ENCODE measurements at places on chromosomes 2 and 18.

DNA sequence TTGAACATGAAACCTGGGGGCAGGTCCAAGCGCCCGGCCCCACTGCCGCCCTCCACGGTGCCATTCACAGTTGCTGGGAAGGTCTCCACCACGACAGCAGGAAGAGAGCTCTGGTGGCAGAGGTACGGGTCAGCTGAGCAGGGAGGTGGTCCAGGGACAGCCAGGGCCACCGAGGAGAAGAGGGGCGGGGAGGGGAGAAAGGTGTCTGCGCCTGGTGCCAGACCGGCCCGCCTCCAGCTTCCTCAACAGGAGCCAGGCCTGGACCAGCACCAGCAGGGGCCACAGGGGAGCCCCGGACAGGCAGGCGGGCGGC lies 56.2 kb downstream of the BIN1 start:
- no peak for DNase-seq

GRCh38 chr2:40283111-40283909 lies 168.6 kb downstream of the SLC8A1 start:
- DNase-seq, result no peak

DNA sequence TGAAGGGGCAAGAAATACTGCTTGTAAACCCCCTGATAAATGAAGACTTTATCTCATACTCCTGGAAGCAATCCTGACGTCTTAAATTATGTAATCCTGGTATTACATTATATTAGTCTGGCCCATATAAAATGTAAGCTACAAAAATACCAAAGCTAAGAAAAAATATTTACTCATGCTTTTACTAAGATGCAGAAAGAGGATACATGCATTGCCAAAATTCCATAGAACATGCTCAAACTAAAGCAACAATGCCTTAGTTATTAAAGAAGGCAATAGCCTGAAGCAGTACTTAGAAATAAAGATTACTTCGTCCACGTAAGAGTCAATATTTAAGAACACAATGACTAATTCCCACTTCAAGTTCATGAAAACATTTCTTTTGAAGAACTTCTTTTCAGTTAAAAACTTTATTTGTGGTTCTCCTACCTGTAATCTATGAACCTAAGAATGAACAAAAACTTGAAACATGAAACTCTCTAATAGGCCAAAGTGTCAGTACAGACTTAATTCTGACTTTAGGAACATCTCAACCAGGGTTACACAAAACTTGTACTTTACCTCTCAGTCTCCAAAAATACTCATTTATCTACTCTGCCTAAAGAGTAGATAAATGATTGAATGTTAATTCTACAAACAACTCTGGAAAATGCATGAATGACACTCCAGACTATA lies 117.3 kb downstream of the THADA start:
- DNase-seq, result no peak

DNA sequence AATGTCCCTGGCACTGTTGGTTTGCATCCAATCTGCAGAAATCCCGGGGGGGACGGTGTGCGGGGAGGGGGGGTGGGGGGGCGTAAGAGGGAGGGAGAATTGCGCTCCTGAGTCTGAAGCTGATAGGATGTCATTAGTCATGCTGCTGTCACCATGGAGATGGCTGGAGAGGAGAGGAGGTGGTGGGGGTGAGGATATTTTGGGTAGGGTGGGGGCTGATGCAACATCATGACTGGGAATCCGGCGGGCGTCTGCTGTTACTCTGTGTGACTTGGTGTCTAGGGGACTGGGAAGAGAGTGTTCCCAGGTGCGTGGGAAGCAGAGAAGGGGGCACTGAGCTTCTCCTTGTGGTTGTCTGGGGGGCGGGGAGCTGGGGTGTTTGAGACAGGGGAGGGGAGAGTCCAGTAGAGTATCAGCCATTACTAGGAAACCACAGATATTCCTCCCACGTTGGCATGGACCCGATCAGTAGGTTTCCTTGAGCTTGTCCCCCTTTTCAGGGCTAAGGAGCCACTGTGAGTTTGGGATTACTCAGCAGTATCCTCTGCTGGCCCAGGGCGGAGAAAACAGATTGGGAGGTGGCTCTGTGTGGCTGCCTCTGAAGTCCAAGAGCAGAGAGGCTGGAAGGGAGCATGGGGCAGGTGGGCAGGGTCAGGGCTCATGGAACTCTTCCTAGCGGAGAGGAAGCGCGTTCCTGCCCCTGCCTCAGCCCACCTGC lies 18.9 kb downstream of the TET3 start:
- peak; percentile 21 for DNase-seq

GRCh38 chr2:233111427-233111826 lies 51.3 kb downstream of the INPP5D start:
- no peak for DNase-seq

- no peak for DNase-seq
These were observed 342 bp downstream of the CYB5A start for GRCh38 chr18:74291472-74291770.

DNA sequence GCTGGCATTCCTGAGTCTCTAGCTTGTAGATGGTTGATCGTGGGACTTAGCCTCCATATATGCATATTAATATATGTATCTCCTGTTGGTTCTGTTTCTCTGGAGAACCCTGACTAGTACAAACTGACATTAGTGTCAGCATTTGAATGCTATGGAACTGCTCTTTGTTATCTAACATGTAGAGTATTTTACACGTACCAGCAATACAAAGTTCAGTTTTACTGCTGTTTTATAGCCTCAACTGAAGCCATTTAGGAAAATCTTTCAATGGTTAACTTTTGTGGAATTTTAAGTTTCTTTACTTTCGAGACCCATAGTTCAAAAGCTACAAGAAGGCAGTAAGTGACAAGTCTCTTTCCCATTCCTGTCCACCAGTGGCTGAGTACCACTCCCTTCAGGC lies 418.4 kb downstream of the NUP35 start:
- no peak for DNase-seq

DNA sequence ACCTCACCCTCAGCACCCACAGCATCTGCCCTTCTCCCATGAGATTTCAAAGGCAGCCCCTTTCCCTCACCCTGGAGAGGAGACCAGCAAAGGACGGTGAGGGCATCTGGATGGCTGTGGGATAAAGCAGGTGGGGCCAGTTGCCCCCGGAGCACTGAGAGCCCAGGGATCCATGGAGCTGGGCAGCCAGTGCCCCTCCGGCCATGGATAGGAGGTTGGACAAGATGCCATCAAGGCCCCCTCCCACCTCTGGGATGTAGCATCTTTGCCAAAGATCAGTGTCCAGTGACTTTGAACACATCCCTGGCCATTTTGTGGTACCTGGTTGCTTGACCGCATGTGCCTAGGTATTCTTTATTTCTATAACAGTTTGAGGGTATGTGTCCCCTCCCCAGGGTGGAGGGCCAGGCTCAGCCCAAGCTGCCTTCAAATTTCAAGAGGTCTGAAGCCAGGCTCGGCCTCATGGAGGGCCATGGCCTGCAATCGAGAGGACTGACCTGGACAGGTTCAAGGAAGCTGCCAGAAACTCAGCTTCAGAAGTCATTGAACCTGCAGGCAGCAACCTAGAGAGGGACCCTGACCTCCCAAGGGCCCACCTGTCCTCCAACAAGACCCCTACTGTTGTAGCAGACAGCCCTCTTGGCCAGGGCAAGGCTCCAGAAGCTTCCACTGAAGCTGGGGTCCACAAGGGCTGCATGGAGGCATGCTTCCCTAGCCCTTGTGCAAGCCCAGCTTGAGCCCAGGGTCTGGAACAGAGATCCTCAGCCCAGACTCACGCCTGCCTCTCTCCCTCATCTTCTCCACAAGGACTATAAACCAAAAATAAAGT lies 55.5 kb upstream of the BIN1 start:
- DNase-seq, result no peak

DNA sequence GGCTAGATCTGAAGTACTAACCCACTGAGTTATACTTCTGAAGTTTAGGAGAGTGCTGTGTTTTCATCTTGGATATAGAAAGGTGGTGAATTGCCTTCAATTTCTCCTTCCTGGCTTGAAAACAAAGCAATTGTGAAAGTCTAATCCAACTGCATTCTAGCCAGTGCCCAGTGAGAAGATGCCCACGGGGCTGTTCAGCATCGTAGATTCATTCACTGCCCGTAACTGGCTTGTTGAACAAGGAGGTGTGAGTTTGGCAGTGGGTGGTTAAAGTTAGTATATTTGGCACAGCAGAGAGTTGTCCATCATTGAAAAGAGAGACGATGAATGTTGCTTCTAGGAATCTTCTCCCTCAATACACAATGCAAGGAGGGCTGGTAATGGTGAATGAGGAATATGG lies 82.3 kb upstream of the RND3 start:
- no peak for DNase-seq

DNA sequence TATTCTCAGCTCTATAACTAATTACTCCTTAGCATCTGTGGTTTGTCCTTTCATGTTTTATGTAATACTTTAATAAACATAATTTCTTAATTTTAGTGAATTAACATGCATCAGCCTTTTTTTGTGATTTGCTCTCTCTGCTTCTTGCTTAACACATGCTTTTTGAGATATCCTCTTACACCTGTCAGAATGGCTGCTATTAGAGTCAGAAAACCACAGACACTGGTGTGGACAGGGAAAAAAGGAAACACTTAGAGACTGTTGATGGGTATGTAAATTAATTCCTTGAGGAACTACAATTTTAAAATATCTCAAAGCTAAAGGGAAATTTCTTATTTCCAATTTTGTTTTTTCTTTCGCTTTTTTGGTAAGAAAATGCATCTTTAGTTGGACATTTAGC lies 549.0 kb downstream of the ZNF804A start:
- DNase-seq, result no peak

- peak; percentile 38 for DNase-seq
These were observed at the start of gene AOX1 for GRCh38 chr2:200585730-200586643. TSS of gene AOX1 (plus strand) at chr2:200586014. CDS start at chr2:200586109, 95 bp downstream.

GRCh38 chr2:176111309-176111663 lies 4.2 kb downstream of the HOXD11 start:
- DNase-seq, result peak; percentile 54

- no peak for DNase-seq
These were observed 259.2 kb downstream of the CELF4 start for GRCh38 chr18:37306432-37306831.

DNA sequence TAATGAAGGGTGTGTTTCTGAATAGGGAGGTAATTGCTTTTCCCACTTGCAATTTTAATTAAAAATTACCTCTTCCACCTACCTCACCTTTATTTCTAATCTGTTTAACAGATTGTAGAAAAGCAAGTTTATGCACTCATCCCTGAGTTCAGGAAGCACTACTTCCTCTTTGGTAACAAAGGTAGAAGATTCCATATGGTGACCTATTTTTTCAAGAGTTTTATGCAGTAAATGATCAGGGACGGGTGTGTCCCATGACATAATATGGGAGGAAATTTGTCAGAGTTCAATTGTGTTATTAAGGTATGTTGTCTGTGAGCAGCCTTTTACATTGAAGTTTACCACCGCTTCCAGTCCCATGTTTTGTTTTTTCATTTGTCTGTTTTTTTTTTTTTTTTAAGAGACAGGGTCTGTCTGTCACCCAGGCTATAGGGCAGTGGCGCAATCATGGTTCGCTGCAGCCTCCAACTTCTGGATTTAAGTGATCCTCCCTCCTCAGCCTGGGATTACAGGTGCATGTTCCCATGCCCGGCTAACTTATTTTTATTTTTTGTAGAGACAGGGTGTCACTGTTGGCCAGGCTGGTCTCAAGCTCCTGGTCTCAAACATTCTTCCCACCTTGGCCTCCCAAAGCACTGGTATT lies 68.2 kb downstream of the ASAP2 start:
- DNase-seq, result no peak

- no peak for DNase-seq
These were observed 273.7 kb upstream of the PIK3C3 start for GRCh38 chr18:41681138-41681880.

GRCh38 chr2:72159211-72159993 lies 11.7 kb upstream of the CYP26B1 start:
- no peak for DNase-seq

- DNase-seq, result no peak
These were observed 279.8 kb downstream of the CELF4 start for GRCh38 chr18:37285825-37286224.

- DNase-seq, result no peak
These were observed 7.1 kb downstream of the IL1RL1 start for GRCh38 chr2:102318437-102318836.

DNA sequence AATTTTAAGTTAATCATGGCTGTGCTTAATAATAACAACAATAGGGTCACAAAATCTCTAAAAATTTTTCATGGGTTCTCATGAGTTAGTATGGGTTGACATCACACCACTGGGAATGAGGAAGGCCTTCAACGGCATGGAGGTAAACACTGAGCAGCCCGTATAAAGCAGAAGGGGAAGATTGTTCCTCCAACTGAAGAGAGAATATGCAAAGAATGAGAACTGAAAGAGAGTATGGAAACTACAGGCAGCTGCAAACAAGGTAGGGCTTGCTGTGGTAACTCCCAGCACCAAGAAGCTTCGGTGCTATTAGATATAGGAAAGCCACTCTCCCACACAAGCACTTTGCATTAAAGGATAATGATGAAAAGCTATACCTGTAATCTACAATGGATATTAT lies 1242.3 kb upstream of the CELF4 start:
- DNase-seq, result no peak

DNA sequence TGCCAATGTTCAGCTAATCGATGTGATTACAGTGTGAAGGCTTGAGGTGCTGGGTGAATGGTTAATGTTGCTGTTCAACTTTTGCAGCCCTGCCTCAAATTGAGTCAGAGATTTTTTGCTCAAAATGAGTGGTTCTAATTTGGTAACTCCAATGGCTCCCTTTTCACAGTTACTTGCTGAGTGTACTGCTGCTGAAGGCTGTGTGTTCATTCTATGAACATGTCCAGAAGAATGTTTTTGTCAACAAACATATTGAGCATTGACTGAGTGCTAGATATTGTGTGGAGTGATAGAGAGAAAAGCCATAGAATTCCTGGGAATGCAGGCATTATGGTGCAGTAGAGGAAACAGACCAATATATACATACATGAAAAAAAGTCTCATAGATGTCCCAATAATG lies 39.0 kb upstream of the TCF4 start:
- DNase-seq, result no peak

DNA sequence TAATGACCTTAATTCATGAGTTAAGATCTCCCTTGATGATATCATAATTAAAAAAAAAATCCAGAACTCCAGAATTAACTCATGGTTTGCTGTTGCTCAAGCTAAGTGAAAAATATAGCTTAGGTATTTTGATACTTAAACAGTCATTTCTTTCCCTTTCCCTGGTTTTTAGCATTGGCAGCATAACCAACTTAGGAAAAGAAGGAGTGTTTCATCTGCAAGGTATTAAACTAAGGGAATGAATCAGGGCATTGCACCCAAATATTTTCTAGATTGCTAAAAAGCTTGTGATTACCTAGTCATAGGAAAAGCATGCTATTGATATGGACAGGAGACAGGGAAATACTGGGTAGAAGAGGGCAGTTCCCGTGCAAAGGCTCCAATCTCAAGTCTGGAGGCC lies 207.2 kb downstream of the LRP1B start:
- DNase-seq, result no peak

- DNase-seq, result no peak
These were observed 3.5 kb upstream of the APOB start for GRCh38 chr2:21047141-21048009.

GRCh38 chr2:8595811-8596600 lies 85.8 kb upstream of the ID2 start:
- DNase-seq, result no peak

DNA sequence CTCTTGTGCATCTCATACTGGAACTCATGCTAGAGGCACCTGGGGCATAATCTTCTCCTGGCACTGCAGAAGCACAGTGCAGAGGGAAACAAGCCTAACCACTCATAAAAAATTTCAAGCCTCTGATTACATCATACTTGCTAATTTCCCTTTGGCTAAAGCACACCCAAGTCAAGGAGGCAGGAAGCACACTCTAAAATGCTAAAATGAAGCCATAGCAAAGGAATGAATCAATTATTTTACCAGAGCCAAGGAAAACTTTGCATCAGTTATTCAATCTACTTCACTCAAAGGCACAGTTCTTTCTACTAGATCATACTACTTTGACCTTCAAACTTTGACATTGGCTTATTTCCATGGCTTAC lies 79.6 kb upstream of the SPOPL start:
- DNase-seq, result no peak

Data from activated CD8-positive, alpha-beta T cell treated with anti-CD3 and anti-CD28 coated beads for 36 hours (primary cell).